Urinary bladder (tissue), 4 donors: ENCODE measurements at places on chromosomes 1 and 21.

DNA sequence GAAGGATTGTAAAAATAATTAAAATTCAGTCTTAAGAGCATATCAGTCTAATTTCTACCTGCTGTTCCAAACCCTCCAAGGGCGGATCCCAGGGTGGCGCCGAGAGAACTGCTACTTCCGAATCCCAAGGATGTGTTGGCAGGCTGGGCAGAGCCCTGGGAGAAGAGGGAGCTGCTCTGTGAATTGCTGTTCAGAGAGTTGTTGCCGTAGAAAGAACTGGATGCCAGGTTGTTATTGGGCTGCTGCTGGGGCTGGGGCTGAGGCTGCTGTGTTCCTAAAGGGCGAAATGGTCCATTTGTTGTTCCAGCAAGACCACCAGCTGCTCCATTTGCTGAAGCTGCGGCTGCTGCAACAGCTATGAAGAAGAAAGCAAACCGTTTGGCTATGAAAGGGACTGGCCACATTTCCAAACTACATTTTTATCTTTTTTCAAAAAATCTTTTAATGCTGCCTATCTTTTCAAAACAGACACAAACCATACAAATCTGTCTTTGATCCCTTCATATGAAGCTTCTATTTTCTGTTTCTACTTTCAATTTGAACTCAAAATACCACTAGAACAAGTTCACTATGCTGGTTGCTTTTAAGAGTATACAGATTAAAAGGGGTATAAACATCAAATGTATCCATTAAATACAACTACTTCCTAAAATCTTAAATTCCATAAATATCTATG lies 57.5 kb upstream of the SDC3 start:
- DNase-seq, result no peak

- DNase-seq, result no peak
These were observed 163.6 kb downstream of the TNFSF18 start for GRCh38 chr1:172887162-172887561.

DNA sequence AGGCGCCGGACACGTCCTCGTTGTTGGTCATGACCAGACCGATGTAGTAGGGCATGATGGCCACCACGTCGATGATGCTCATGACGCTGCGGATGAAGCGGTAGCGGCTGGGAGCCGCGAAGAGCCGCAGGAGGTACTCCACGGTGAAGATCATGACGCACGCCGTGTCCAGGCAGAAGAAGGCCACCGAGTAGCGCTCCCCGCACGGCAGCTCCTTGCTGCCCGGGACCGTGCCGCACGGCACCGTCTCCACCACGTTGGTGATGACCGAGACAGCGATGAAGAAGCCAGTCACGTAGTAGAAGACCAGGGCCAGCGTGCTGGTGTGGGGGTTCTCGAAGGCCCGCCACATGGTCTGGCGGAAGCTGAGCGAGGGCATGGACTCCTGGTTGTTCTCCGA lies 7.6 kb downstream of the KCND3 start:
- DNase-seq, result no peak

DNA sequence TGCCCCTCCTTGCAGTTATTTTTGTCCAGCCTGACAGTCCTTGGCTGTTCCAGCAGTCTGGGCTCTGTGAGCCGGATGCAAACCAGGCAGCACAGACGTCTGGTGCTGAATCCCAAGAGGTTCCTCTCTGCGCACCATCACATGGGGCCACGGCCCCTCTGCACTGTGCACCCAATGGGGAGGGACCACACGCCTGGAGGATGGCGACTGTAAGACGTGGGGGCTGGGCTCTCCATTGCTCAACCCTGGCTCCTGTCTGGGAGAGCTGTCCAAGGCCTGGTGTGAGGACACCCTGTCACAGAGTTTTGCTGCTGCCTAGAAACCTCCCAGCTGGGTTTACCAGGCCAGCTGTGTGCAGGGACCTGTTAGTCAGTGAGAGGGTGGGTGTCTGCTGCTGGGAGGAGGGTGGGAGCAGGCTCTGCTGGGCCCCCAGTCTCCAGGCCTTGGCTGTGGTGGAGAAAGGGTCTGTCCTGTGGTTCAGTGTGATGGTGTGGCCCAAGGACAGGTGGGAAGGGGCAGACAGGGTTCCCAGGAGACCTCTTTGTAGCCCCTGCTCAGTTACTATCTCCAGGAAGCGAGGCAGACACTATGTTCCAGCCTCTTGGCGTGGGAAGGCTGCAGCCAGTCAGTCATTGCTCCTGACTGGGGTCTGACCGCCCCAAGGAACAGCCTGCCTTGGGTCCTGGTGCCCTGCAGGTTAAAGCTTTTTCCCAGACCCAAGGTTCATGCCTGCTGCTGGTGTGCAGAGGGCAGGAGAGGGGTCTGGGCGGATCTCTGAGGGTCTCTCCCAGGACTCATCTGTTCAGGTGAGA lies 13.8 kb downstream of the HEYL start:
- no peak for DNase-seq
